Upper lobe of right lung (tissue), 1 donor: ENCODE measurements at places on chromosomes 16 and 17. TPM values are rescaled to one million over a fixed set of nuclear protein-coding genes. Genes with fewer than 3 reads are reported as not detected.

The CD300LB gene
- total RNA-seq, result 1.3 TPM

The LRRC46 gene
- 1.1 TPM for total RNA-seq

The GUCY2D gene
- 2.6 TPM for total RNA-seq

The PIPOX gene
- total RNA-seq, result 0.87 TPM

The LGALS9 gene
- total RNA-seq, result 185 TPM

The UTS2R gene
- not detected for total RNA-seq

The MYH4 gene
- total RNA-seq, result not detected

- H3K27me3 ChIP-seq, result peaks cover 65% of the 10 kb centered on the region
- H3K4me3 ChIP-seq, result no peak overlapping the region
- no peak overlapping the region for H3K27ac ChIP-seq
Measured at GRCh38 chr17:49016775-49017463, 19.7 kb downstream of the IGF2BP1 start.

- H3K27me3 ChIP-seq, result no peaks in the 10 kb centered on the region
- no peaks in the 10 kb centered on the region for H3K4me1 ChIP-seq
- H3K27ac ChIP-seq, result no peak overlapping the region
Measured at GRCh38 chr16:11066261-11066870, 122.0 kb downstream of the CLEC16A start.

DNA sequence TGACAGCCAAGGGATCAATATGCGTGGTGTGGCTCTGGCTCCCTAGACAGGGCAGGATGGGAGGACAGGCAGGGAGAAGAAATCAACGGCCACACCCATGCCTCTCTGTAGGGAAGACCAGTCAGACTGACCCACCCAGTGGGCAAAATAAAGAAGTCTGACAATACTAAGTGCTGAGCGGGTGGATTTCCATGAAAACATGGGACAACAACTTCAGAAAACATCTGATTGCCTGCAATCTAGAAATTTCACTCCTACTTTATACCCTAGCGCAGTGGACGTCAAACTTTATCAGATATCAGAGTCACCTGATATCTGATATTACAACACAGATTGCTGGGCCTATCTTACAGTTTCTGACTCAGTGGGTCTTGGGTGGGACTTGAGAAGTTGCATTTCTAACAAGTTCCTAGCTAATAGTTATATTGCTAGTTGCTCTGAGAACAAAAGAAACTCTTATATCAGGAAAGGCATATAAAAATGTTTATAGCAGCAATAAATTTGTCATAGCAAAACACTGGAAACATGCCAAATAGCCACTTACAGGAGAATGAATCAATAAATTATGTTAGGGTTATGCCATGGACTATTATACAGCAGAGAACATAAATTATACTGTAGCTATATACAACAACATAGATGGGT is 38.4 kb downstream of the C17orf67 start:
- no peaks in the 10 kb centered on the region for H3K27me3 ChIP-seq
- no peak for DNase-seq
- H3K4me1 ChIP-seq, result peaks cover 3% of the 10 kb centered on the region
- no peak overlapping the region for H3K27ac ChIP-seq
- no peak overlapping the region for H3K4me3 ChIP-seq

DNA sequence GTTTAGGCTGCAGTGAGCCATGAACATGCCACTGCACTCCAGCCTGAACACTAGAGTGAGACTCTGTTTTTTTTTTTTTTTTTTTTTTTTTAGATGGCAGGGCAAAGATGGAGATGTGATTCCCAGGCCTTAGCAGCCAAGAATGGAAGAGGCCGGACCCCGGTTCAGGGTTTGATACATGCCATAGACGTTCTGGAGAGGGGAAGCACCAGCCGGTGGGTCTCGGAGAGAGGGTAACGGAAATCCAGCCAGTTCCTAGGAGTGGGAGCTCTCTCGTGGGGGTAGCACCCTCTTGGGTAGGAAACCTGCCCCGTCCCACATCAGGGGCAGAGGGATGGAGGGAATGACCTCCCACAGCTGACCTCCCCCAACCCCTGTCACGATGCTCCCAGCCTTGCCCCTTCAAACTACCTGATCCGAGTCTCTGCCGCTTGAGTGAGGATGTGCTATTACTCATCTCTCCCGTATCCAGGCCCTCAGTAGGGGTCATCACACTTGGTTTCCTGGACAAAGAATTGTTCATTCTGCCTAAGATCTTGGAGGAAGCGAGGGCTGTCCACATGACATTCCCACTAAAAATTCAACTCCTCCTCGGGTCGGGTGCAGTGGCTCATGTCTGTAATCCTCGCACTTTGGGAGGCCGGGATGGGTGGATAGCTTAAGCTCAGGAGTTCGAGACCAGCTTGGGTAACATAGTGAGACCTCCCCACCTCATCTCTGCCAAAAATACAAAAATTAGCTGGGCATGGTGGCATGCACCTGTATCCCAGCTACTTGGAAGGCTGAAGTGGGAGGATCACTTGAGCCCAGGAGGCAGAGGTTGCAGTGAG is 47.3 kb downstream of the MIS12 start:
- no peak overlapping the region for H3K4me3 ChIP-seq
- peak; percentile 26 for DNase-seq
- H3K27me3 ChIP-seq, result no peaks in the 10 kb centered on the region
- no peaks in the 10 kb centered on the region for H3K4me1 ChIP-seq

DNA sequence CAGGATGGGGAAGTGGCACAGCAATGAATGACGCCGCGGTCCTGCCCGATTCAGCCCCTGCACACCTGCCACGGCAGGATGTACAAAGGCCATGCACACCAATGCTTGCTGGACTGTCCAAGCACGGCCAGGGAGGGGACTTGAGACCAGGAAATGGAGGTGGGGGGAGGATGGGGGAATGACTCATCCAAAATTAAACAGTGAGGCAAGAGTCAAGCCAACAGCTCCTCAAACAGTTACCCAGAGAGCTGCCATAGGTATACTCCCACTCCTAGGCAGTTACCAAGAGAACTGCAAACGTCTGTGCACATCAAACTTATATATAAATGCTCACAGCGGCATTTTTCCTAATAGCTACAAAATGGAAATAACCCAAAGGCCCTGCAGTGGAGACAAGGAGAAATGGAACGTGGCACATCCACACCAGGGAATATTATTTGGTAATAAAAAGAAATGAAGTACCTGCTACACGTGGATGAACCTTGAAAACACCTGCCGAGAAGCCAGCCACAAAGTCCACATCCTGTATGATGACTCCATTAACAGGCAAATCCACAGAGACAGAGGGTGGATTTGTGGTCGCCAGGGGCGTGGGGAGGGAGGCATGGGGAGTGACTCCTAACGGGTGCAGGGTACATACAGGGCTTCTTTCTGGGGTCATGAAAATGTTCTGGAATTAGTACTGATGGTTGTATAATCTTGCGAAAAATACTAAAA is 54.1 kb downstream of the VAC14 start:
- H3K36me3 ChIP-seq, result peaks cover 21% of the 10 kb centered on the region
- peaks cover 70% of the 10 kb centered on the region for H3K4me1 ChIP-seq
- DNase-seq, result peak; percentile 85
- no peaks in the 10 kb centered on the region for H3K27me3 ChIP-seq
- H3K27ac ChIP-seq, result peak overlapping the region; percentile 86

DNA sequence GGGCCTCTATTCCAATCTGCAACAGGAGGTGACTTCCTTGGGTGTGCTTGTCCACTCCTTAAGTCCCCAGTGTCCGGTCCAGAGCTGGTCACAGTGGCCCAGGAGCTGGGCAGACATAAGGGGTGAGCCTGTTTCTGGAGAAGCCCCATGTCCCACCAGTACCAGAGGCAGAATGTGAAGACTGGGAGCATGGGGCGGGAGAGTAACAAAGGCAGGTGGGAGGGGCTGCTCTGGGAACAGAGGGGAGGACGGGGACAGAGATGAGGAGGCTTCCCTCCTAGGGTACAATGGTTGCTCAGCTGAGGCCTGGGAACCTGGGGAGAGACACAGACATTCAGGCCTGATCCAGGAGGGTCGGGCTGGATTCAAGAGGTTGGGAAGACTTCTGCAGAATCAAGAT is 323.3 kb upstream of the TNRC6C start:
- no peaks in the 10 kb centered on the region for H3K36me3 ChIP-seq
- peaks cover 14% of the 10 kb centered on the region for H3K27me3 ChIP-seq
- no peaks in the 10 kb centered on the region for H3K4me1 ChIP-seq
- no peak overlapping the region for H3K4me3 ChIP-seq
- H3K27ac ChIP-seq, result no peak overlapping the region

DNA sequence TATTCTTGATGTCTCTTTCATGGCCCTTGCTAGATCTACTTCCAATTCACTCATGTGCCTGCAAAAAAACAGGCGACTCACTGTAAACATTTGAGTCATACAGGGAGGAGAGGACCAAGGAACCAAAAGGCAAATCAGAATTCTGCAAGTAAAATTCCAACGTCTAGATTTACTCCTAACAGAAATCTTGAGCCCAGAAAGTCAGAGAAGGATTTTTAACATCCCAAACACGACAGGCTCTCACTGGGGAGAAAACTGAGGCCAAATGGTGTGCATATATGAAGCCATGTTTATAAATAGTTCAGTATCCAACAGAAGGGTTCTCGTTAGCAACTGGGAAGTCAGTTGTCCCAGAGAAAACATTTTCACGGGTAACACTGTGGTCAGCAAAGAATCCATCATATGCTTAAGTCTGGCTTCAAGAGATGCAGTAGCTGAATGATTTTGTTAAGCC is 40.1 kb downstream of the LITAF start:
- H3K4me3 ChIP-seq, result no peak overlapping the region
- H3K4me1 ChIP-seq, result peaks cover 17% of the 10 kb centered on the region
- no peaks in the 10 kb centered on the region for H3K27me3 ChIP-seq
- DNase-seq, result no peak
- peaks cover 51% of the 10 kb centered on the region for H3K36me3 ChIP-seq
- no peak overlapping the region for H3K27ac ChIP-seq
